ENCODE measurements at places on chromosomes 2 and 18.

DNA sequence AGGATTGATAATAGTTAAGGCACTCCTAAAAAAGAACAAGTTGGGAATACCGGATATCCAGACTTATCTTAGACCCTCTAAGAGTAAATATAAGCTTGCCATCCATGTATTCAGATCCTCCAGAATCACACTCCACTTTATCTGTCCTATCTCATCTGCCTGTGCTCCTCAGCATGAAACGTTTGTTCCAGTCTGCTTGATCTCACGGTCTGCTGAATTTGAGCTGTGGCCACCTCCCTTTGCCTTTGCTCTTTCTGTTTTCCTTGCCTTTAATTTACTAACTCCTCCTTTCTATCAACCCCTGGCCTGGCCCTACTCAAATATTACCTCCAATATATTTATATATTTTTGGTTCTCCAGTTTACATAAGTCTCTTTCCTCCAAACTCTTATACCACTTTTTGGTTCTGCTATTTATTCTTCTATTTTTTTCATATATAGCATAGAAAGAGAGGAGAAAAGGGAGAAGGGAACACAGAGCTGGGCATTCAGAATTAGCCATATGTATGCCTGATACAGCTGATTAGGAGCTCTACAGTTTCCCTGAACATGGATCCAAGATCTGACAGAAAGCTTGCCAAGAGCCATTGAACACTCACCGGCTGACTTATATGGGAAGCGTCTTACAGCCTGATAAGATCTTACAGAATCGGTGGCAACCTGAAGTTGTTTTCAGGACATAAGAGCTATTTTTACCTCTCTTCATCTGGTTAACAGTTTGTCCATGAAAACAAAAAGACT is 21.8 kb upstream of the DNAJC27 start:
- H3K4me1 ChIP-seq = no peaks in the 10 kb centered on the region
- H3K27me3 ChIP-seq = peaks cover 13% of the 10 kb centered on the region
- no peak overlapping the region for H3K4me3 ChIP-seq
- no peak for DNase-seq
- no peak overlapping the region for H3K27ac ChIP-seq

DNA sequence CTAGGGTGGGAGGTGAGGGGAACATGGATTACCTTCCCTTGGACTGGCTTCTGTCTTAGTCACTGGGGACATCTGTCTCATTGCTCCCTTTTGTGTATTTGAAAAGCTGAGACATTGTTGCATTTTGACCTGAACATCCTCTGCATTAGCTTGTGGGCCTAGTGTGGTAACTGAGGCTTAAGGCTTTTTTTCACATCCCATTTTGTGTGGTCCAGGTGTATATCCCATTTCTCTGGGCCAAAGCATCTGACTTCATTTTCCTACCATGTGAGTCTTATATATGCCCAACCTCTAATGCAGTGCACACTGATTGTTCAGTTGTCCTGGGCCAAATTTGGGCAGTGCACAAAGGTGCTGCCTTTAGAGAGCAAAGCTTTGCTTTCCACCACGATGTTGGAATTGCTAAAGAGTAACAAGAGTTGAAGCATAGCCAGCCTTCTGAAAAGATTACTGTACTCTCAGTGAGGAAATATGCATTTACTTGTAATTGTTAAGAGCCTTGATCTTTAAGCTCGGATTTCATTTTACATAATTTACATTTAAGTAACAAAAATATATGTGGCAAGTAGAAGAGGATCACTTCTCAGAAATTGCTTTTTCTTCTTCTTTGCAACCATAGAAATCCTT is 13.3 kb downstream of the PRKCE start:
- H3K27ac ChIP-seq = no peak overlapping the region
- peaks cover 1% of the 10 kb centered on the region for H3K36me3 ChIP-seq
- no peak for DNase-seq
- H3K27me3 ChIP-seq = no peaks in the 10 kb centered on the region
- no peak overlapping the region for H3K4me3 ChIP-seq
- H3K4me1 ChIP-seq = peaks cover 8% of the 10 kb centered on the region

DNA sequence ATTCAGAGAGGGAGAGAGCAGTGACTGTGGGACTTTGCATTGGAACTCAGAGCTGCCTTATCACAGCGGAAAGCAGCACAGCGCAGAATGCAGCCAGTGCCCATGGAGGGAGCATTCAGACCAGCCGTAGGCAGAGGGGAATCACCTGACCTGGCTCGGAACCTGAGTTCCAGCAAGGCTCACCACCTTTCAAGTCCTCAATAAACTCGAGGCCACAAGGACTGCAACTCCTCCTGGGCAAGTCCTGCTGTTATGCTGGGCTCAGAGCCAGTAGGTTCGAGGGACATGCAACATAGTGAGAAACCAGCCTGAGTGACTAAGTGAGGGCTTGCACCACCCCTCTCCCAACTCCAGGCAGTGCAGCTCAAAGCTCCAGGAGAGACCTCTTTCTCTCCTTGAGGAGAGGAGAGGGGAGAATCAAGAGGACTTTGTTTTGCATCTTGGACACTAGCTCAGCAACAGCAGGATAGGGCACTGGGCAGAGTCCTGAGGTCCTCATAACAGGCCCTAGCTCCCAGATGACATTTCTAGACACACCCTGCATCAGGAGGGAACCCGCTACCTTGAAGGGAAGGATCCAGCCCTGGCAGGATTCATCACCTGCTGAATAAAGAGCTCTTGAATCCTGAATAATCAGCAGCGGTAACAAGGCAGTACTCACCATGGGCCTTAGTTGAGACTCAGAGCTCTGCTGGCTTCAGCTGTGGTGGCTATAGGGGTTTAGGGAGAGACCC is 136.8 kb upstream of the OTOS start:
- no peak overlapping the region for H3K4me3 ChIP-seq
- peaks cover 79% of the 10 kb centered on the region for H3K27me3 ChIP-seq
- DNase-seq = no peak
- no peaks in the 10 kb centered on the region for H3K4me1 ChIP-seq
- H3K27ac ChIP-seq = no peak overlapping the region

- no peak overlapping the region for H3K27ac ChIP-seq
- no peaks in the 10 kb centered on the region for H3K4me1 ChIP-seq
- H3K27me3 ChIP-seq = peaks cover 18% of the 10 kb centered on the region
- H3K4me3 ChIP-seq = no peak overlapping the region
- DNase-seq = no peak
- no peaks in the 10 kb centered on the region for H3K36me3 ChIP-seq
Measured at GRCh38 chr2:26913606-26913998, 56.8 kb upstream of the MAPRE3 start.

DNA sequence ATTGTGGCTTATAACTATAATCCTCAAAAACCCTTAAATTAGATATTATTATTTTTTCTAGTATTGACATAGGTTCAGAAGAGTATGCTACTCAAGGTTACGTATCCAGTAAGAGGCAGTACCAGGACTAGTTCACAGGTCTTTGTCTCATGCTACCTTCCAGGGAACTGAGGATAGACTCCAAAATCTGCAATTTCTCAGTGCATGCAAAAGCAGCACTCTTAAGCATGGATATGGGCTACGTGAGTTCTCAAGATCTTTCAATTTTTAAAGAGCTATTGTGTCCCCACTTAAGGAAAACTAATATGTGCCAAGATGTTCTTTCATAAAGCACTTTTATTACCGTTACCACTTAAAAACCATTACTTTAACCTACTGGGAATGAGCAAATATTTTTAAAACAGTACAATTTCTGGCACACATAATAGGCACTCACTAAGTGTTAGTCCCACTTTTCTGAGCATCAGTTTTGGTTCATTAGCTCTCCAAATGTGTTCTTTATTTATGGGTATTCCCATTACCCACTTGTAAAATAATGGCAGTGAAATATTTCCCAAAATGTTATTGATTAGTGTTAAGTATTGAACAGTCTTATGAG is 113.8 kb upstream of the TTN start:
- H3K4me1 ChIP-seq = peaks cover 2% of the 10 kb centered on the region
- DNase-seq = no peak
- no peaks in the 10 kb centered on the region for H3K27me3 ChIP-seq

DNA sequence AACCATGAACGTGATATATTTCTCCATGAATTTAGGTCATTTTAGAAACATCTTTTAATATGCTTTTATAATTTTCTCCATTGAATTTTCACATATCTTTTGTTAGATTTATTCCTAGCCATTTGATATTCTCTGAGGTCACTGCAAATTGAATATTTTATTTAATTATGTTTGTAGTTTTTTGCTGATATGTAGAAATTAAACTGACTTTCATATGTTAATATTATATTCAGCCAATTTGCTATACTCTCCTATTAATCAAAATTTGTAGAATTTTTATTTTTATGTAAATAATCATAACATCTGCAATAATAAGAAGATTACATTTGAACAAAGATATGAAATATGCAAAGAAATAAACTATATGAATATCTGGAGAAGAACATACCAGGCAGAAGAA is 46.9 kb downstream of the RMDN2 start:
- DNase-seq = no peak
- H3K4me3 ChIP-seq = no peak overlapping the region

- no peak overlapping the region for H3K4me3 ChIP-seq
- no peak overlapping the region for H3K27ac ChIP-seq
- H3K27me3 ChIP-seq = no peaks in the 10 kb centered on the region
- H3K4me1 ChIP-seq = peaks cover 36% of the 10 kb centered on the region
Measured at GRCh38 chr2:239316562-239317465, 84.0 kb downstream of the HDAC4 start.

DNA sequence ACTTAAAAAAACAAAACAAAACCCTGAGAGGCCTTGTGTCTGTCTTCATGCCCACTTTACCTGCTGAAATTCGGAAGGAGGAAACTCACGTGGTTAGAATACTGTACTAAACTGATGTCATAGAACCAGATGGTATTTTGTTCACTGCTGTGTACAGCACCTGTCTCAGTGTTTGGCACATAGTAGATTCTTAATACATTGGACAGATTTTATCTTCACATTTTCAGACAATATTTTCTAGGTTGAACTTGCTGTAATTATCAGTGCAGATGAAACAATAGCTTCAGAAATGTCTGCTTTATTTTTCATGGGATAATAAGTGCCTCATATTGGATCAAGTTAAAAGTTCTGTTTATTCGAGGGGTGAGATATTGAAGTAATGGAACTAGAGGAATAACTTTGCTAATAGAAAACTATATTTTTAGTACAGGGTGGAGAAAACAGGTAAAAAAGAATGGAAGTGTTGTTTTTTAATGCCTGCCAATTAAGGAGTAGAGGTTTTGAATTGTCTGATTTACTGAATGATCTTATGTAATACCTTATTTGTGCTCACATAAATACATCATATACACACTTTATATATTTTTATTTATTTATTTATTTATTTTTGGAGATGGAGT is 23.7 kb downstream of the DDX1 start:
- peaks cover 14% of the 10 kb centered on the region for H3K36me3 ChIP-seq
- H3K27me3 ChIP-seq = no peaks in the 10 kb centered on the region
- no peak overlapping the region for H3K27ac ChIP-seq

DNA sequence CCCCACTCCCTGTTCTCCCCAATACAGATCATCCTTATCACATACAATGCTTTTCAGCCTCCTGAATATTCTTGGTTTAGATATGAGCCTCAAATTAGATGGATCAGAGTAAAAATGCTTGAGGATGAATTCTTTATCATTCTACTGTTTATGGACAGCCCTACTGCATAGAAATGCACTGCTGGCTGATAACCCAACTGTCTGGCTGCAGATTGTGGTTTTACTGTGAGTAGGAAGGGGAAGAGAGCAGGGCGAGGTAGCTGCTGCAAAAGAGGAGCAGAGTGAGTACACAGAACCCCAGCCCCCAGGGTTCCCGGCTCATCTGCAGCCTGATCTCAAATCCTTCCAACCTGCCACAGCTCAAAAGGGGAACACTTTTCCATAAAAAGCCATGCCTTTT is 29.4 kb upstream of the NCOA1 start:
- peaks cover 5% of the 10 kb centered on the region for H3K4me1 ChIP-seq
- no peak overlapping the region for H3K27ac ChIP-seq
- H3K4me3 ChIP-seq = no peak overlapping the region
- DNase-seq = no peak
- peaks cover 5% of the 10 kb centered on the region for H3K27me3 ChIP-seq

Data from activated naive CD8-positive, alpha-beta T cell treated with anti-CD3 and anti-CD28 coated beads for 36 hours (primary cell).